ENCODE measurements at places on chromosomes 2 and 18.

- no peak for DNase-seq
Observed at GRCh38 chr2:158967114-158967730, 1.2 kb upstream of the TANC1 start.

GRCh38 chr2:194745557-194746146, 911.4 kb upstream of the SLC39A10 start:
- DNase-seq, result no peak

DNA sequence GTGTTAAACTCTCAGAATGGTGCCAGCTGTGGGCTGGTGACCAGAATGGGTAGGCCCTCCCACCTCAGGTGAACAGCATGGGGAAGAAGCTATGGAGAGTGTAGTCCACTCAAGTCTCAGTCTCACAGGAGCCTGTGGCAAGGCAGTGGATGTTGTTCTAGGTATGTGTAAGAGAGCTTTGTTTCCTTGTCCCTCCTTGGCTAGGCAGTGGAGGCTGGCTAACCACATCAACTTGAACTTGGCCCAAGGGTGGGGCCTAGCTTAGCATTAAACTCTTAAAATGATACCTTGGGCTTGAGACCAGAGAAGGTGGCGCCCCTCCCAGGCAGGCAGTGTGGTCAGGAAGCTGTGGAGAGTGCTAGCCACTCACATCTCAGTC, 53.2 kb upstream of the SLC4A10 start:
- no peak for DNase-seq

DNA sequence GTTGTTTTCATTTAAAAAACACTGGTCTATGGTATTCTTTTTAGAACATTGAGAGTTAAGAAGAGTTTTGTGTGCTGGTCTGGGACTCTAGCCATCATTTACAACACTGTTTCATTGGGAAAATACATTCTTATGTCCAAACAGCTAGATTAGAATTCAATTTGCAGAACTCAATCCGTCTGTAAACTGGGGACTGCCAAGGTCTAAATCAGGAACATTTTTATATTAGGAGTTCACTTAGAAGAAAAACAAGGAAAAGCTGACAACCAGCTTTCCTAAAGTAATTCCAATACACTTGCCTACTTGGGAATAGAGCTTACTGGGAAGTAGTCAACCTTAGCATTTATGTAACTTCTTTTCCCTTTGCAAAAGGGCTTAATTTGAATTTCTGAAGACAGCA, 91.5 kb upstream of the RNF152 start:
- DNase-seq, result no peak

- DNase-seq, result no peak
Observed at GRCh38 chr2:98900721-98901120, 35.3 kb downstream of the CRACDL start.

DNA sequence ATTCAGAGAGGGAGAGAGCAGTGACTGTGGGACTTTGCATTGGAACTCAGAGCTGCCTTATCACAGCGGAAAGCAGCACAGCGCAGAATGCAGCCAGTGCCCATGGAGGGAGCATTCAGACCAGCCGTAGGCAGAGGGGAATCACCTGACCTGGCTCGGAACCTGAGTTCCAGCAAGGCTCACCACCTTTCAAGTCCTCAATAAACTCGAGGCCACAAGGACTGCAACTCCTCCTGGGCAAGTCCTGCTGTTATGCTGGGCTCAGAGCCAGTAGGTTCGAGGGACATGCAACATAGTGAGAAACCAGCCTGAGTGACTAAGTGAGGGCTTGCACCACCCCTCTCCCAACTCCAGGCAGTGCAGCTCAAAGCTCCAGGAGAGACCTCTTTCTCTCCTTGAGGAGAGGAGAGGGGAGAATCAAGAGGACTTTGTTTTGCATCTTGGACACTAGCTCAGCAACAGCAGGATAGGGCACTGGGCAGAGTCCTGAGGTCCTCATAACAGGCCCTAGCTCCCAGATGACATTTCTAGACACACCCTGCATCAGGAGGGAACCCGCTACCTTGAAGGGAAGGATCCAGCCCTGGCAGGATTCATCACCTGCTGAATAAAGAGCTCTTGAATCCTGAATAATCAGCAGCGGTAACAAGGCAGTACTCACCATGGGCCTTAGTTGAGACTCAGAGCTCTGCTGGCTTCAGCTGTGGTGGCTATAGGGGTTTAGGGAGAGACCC, 136.8 kb upstream of the OTOS start:
- DNase-seq, result no peak

GRCh38 chr2:7824211-7824610, 857.6 kb upstream of the ID2 start:
- DNase-seq, result no peak

DNA sequence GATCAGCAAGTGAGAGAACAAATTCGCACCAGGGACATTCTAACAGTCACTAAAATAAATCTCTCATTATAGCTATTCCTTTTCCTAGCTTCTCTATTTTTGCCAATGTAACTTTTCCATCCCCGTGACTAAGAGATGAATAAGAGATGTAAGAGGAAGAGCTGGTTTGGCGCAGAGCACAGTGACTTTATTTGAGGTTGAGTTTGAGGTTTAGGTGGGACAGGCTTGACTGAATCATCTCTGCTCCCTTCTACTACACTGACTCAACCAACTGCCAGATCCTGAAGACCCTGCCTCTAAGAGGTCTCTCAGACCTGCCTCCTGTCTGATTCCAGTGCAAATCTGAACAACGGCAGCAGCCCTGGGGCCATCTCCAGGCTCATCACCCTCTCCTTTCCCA, 28.0 kb downstream of the RFX8 start:
- DNase-seq, result no peak

- no peak for DNase-seq
Observed at GRCh38 chr2:174202188-174202587, 46.1 kb downstream of the OLA1 start.

DNA sequence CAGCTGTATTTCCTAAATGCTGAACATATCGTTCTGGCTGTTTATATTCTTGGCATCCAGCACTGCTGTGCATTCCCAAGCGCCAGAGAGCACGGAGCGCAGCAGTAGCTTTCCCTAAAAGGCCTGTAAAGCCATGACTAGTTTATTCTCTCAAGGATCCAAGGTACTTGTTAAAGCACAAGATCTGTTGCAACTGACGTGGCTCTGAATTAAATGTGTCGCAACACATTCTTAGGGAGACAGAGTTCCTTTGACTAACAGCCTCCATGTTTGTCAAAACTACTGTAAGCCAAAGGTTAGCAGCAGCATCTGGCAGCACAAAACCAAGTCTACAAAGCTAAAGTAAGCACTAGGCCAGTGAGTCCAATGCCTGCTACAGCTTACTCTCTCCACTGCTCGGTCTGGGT, 188.6 kb upstream of the FN1 start:
- no peak for DNase-seq

GRCh38 chr18:57950542-57950941, 93.5 kb upstream of the NEDD4L start:
- no peak for DNase-seq

- no peak for DNase-seq
Observed at GRCh38 chr2:241935314-241935713, 65.8 kb downstream of the RTP5 start.

DNA sequence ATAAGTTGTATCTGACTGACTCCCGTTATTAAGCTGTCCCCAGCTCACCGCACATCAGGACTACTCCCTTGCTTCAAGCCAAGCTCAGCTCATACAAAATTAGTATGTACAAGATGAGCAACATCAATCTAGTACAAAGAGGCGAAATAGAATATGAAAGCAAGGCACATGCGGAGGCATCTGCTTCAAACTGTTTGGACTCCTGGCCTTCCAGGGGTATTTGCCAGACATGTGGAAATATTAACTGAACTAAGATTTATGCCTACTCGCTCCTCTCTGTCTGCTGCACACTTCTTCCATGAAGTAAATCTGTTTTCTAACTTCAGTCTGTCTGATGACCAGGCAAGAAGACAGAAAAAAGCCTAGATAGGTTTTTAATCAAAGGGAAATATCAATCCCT, 499.8 kb downstream of the PID1 start:
- no peak for DNase-seq

DNA sequence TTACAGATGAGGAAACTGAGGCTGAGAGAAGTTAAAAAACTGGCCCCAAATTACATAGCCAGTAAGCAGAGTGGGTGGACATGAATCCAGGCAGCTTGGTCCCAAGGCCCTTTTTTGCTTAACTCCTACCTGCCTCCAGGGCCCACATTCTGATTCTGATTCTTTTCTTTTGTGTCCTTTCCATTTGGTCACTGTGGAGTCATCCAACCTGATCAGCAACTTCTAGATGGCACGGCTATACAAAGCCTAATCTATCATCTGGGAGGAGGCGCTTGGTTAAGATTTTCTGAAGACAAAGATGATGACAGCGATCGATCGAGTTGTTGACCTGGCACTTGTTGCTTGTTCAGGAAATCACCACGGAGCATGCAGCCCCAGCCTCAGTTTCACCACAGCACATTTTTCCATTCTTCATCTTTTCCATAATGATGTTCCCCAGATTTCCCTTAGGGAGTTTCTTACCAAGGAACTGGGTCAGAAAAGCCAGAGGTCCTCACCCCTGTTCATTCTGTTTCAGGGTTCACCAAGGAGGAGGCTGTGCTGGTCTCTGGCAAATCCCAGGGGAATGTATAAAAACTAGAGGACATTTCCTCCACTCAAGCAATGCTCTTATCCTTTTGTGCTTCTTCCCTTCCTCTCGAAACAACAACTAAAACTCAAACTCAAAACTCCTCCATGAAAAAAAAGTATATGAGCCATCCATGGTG, 6.9 kb upstream of the IGFBP2 start:
- DNase-seq, result no peak

DNA sequence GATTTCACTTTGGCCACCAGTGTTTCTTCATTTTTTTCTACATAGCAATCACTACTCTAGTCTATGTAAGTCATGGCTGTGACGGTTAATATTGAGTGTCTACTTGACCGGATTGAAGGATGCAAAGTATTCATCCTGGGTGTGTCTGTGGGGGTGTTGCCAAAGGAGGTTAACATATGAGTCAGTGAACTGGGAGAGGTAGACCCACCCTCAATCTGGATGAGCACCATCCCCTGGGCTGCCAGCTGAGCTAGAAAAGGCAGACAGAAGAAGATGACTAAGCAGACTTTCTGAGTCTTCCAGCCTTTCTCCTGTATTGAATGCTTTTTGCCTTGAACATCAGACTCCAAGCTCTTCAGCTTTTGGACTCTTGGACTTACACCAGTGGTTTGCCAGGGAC, 265.0 kb upstream of the SLC8A1 start:
- no peak for DNase-seq

DNA sequence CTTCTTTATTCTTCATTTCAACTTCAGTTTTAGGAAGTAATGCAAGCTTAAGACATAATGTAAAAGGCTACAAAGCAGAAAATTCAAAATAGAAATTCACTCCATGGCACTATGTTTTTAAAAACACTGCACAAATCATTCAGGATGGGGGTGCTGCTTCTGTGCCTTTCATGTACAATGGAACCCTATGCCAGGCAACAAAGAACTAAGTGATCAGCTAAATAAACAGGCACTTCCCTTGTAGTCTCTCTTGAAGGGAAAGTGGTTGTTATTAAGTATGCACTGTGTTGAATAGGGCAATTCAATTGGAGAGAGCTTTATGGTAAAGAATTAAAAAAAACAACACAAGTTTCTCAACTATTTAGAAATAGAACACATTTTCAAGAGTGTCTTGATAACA, 10.9 kb upstream of the ERBB4 start:
- DNase-seq, result no peak

DNA sequence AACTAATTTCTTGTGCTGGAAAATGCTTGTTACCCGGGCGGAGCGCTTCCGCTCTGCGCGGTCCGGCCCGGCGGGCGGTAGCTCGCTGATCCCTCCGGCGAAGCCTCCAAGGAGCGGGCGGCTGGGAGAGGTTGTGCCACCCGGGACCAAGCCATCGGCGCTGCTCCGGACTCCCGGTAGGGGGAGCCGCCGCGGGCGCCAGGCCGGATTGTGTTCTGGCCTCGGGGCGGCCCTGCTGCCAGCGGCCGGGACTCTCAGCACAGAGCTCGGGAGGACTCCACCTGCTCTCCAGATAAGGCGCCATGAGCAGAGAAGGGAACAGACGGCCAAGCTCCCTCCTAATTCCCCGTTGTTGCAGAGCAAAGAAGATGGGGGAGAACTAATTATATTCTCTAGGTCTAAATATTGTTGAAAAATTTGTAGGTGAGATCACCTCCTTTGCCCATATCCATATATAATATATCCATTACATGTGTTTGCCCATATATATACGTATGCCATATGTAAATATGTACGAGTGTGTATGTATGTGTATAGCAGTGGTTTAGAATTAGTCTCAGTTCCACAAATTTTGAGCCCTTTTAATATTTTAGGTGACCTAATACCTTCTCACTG, 13.8 kb upstream of the SATB2 start:
- no peak for DNase-seq

GRCh38 chr2:170715062-170715931, at the start of gene SP5:
Gene SP5, plus strand, starts transcription at chr2:170715337. Its CDS starts 176 bp downstream, at chr2:170715513.
- DNase-seq, result peak; percentile 38

DNA sequence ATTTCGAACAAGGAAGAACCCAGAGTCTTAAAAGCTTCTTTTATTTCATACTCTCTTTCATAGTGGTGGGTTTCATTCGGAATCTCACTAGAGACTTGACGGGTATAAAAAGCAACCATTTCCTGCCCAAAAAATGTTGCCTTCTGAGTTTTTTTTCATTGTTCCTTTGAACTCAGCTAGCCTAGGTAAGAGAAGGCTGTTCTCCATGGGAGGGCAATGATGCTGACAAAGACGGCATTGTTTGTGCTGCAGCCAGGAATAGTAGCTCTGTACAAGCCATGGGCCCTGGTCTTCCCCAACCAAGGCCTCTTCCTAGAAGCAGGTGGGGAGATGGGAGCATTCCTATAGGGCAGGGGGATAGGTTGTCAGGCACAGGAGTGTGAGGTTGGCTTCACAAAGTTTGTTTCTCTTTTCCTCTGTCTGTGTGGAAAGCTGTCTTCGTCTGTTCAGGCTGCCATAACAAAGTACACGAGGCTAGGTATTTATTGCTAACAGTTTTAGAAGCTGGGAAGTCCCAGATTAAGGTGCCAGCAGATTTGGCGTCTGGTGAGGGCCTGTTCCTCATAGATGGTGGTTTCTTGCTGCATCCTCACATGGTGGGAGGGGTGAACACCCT, 405.1 kb downstream of the NBAS start:
- DNase-seq, result no peak

GRCh38 chr2:106892048-106892447, 6.1 kb upstream of the ST6GAL2 start:
- no peak for DNase-seq

DNA sequence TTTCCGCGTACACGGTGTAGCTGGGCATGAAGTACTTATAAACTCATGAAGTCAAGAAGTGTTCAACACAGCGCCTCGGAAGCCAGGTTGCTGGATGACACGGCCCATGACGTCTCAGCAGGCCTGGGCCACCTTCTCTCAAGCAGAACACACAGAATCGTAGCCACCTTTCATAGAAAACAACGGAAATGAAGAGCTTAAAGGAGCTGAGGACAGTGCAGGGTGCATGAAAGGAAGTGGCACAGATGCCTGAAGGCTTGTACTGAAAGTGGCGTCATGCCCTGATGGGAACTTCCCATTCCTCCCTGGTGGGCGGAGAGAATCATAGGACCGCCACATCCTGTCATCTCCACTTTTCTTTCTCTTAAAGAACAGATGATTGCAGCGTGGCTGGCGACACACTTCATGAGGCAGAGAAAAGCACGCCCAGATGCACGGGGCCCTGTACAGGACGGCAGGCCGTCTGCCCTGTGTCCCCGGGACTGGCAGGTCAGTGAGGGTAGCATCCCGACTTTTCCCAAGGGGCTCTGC, 31.1 kb downstream of the HDAC4 start:
- DNase-seq, result peak; percentile 70

Data from CD4-positive, alpha-beta T cell treated with Interleukin-4 for 4 hours (primary cell).